ENCODE measurements at places on chromosomes 6 and 20.

- no peak for DNase-seq
Measured at GRCh38 chr6:39965751-39966150, 31.5 kb upstream of the MOCS1 start.

DNA sequence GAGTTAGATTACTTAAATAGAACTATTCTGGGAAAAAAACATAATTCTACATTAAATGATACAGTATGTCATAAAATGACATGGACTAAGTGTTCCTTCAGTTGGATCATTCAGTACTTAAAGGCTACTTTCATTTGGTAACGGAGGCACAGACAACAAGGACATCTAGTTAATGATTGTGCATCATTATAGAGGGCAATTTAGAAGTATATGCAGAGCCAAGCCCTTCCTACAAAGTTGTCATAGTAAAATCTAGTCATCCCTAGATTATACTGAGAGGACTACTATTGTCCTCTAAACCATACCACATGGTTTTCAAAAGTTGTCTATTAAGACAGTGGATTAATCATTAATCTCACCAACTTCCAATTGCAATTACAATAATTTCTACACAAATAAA lies 53.9 kb upstream of the STXBP5 start:
- no peak for DNase-seq

DNA sequence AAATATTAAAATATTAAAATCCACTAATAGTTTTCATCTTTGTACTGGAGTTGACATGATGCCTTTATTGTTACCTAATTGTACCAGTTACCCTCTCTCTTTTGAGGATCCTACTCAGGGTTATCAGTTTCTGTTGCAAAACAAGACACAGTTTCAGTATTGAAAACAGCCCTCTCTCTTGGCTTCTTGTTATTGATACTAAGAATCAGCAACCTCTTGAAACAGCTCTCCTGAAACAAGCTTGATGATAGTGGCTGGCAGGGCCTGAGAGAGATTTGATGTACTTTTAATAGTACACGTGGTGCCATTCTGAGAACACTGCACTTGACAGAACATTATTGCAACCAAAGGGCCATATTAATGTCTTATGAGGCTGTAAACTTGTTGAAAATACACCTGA lies 64.9 kb upstream of the MEI4 start:
- no peak for DNase-seq

DNA sequence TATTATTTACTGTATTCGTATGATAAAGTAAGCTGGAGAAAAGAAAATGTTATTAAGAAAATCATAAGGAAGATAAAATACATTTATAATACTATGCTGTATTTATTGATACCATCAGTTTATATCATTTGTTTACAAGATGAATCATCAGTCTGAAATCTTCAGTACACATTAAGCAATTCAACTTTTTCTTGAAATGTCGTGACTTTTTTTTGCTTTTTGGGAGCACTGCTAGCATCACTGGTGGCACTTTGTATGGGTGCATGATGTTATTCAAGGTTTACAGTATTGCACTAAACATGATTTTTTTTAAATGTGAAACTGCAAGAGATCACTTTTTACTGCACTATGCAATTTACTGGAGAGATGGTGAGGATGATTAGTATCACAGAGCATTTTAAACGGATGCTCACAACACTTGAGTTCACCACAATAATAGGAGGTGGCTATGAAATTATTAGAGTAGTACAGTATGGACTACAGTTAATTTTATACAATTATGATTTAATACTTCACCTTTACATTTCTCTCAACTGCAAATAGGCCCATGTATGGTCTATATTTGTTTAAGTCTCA lies 85.9 kb downstream of the SNAP25 start:
- no peak for DNase-seq

GRCh38 chr6:138622967-138623366 lies 123.7 kb upstream of the NHSL1 start:
- no peak for DNase-seq

- DNase-seq: no peak
Measured at GRCh38 chr6:117397536-117398227, 28.1 kb downstream of the ROS1 start.

DNA sequence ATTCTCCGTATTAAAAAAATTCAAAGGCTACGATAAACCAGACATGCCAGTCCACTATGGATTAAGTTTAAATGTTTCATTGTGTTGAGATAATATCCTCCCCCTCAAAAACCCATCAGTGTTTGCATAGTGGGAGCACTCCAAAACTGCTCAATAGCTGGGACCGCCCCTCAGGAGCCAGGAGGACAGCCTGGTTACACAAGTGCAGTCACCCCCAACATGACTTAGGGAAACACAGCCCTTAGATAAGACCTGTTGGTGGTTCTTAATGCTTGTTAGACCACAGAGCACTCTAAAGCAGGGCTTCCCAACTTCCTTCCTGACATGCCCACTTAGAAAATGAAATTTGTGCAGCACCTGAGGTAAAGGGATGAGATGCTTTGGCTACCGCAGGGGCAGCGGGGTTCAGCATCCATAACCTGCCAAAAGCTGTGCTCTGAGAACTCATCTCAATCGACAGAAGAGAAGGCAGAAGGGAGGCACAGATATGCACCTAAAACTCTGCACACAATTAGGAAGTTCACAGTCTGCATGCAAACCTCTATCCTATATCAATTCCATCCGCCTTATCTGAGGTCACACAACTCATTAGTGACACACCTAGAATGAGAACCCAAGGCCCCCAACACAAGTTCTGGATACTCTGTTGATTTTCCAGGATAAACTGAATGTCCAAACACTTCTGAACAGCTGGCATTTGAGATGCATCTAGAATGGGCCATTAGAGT lies 74.3 kb downstream of the RALGAPA2 start:
- peak; percentile 65 for DNase-seq

- DNase-seq: no peak
Measured at GRCh38 chr6:15880262-15880973, 217.6 kb upstream of the DTNBP1 start.

DNA sequence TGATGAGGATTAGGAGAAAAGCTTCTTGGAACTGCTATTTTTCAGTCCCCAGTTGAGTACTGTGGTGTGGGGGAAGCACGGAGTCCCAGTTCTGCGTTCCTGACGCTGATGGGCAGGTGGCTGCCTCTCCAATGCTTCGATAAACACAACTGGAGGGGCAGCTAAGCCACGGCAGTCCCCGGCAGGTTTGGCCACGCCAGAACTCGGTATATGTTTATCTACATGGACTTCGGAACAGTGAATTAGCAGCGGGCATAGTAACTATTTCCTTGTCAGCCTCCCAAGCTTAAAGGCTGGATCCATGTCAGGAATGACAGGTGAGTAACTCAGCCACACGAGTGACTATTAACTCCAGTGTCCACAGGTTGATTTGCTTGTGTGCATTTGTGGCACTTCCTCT lies 354.4 kb downstream of the ZFAND3 start:
- DNase-seq: no peak

DNA sequence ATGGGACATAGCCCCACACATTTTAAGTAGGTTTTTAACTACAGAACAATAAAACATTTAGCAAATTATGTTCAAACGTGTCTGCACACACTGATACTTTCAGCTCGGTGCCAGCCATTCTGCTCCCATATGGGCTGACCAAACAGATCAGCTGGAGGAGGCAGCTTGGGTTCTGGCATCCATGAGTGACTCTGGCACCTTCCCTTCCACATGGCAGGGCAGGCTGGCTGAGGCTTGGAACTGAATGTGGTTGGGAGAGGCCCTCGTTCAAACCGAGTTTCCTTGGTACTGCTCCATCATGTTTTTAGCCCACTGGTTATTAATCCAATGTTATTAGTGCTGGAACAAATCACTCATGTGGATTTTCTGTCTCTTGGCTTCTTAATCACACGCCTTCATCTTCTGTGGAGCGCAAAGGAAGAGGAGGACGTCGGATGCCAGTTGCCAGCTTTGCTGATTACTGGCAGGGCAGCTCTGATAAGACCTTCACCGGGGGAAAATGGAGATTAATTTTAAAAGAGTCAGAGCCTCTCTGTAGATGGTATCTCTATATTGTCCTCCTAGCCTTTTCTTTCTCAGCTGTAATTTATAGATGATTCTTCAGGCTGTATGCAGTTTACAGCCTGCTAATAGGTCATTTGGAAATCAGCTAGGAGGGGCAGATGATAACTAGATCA lies 93.1 kb upstream of the TIAM2 start:
- peak; percentile 28 for DNase-seq

DNA sequence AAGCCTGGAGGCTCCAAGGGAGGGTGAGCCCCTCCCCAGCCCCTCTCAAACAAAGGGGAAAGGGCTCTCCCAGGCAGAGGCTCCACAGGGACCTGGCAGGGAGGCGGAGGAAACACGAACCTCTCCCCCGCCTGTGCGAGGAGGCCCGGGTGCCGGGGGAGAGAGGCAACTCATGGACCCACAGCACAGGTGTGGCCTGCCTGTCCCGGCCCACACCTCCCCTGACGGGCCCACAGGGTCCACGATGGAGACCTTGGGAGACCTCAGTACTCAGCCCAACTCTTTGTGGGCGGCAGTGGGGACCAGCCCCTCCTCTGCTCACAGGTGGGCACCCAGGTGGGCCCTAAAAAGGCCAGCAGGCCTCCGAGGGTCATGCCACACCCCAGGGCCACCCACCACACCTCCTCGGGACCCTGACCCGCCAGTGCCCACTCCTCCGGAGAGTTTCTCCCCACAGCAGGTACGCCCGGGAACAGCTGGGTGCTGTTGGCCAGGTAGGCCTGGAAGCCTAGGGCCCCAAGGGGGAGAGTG lies 12.2 kb downstream of the LAMA5 start:
- no peak for DNase-seq

DNA sequence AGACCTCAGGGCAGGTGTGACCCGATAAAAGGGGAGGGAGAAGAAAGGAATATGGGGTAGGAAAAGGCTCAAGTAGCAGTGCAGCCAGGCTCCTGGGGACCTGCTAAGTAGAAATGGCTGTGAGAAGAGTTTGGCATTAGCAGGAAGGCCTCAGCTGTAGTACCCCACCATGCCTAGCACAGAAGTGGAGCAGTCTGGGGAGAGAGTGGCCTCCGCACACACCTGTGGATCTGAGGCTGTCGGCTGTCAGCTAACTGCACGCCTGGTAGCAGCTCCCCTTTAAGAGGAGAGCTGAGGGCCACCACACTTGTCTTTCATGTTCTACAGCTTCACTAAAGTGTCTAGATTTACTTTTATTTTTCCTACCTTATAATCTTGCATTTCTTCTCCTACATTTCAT lies 24.6 kb downstream of the PDE7B start:
- no peak for DNase-seq

- DNase-seq: peak; percentile 65
Measured at GRCh38 chr20:31569163-31570020, 35.7 kb upstream of the ID1 start.

GRCh38 chr6:137791281-137792159 lies 75.5 kb upstream of the TNFAIP3 start:
- DNase-seq: no peak

DNA sequence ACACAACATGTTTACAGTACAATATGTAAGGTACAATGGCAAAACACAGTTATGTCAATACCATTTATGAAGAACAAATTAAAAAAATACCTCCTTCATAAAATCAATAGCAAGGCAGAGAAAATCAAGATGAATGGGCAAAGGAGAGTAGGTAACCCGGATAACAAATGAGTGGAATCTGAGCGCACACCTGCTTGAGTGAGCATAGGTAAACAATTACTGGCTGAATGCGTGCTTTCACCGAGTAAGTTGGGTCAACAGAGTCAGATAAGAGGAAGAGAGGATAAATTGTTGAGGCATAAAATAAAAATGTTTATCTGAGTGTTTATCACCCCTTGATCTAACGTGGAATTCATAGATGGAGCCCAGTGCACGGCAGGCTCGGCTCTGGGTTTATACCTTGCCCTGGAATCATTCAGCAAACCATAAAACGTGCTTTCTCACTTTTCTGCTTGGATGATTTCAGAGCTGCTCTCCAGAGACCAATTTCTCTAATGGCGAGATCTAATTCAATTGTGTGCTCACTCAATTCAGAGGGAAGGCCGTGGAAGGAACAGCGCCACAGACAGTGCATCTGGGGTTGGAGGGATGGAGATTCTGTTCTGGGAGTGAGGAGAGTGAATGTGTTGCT lies 224.8 kb upstream of the MAP3K7 start:
- DNase-seq: no peak

DNA sequence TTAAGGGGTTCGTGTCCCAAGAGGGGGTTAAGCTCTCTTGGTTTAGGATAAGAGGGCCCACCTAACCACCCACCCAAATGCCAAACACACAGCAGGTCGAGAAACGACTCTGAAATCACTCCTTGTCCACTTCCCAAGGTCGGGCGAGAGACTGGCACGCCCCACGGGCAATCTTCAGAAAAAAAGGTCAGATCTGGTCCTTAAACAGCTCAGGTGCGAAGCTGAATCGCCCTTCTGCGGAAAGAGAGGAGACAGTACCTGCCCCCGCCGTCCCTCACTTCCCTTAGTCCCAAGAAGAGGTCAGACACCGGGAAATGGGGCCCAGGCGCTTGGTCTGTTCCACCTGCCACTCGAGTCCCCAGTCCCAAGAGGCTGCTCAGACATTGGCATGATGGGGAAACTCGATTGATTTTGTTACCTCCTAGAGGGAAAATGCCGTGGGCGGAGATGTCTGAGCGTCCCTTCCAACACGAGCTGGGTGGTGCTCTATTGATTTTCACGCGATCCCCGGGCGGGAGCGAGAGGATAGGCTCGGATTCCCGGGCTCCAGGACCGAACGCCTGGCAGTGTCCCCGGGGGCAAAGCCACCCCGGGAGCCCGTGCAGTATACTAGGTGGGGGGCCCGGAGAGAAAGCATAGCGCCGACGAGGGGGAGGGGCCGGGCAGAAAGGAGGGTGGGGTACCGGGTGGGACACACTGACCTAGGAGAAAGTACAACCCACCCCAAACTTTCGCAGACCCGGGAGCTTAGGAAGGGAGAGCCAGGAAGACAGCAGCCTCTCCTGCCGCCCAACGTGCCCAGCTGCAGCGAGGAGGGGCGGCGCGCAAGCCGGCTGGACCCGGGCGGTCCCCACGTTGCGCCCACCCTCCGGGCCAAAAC lies 1.1 kb upstream of the SAMD5 start:
- peak; percentile 4 for DNase-seq

DNA sequence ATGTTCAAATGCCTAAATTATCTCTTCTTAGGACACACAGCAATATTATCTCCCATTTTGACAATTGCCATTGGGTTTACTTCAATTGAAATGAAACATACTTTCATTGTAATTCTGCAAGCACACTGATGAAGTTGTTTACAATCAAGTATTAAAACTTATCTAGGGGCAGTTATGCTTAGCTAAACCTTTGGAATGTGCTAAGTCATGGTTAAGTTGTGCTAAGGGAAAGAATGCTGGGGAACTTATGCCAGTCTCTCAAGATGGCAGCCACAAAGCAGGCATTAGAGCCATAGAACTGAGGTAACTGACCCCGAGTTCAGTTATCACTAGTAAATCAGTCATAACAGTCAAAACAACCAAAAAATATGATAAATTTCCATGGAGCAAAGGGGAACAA lies 59.1 kb upstream of the NT5E start:
- DNase-seq: no peak

DNA sequence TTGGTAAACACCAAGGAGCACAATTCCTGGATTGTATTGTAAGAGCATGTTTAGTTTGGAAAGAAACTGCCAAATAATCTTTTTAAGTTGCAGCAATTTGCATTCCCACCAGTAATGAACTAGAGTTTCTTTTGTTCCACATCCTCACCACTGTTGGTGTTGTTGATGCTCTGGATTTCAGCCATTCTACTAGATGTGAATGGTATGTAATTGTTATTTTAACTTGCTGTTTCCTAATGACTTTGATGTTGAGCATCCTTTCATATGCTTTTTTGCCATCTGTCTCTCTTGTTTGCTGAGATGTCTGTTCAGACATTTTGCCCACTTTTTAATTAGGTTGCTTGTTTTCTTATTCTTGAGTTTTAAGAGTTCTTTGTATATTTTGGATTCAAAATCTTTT lies 1654.1 kb downstream of the GRIK2 start:
- DNase-seq: no peak

All from common myeloid progenitor, CD34-positive (primary cell).